Activated CD4-positive, alpha-beta T cell treated with anti-CD3 and anti-CD28 coated beads for 36 hours (primary cell): ENCODE measurements at places on chromosomes 1 and 21. TPM values are rescaled to one million over a fixed set of nuclear protein-coding genes. Genes with fewer than 3 reads are reported as not detected.

Gene ALX3
- not detected for total RNA-seq

Gene FMO2
- not detected for total RNA-seq

Gene LCE1D
- total RNA-seq, result not detected

Gene CD5L
- not detected for total RNA-seq

Gene AMPD1
- not detected for total RNA-seq

Gene ADORA1
- not detected for total RNA-seq

Gene ANKRD34A
- 5.8 TPM for total RNA-seq

GRCh38 chr1:156157506-156157905 is 4.1 kb downstream of the SEMA4A start:
- DNase-seq, result no peak

DNA sequence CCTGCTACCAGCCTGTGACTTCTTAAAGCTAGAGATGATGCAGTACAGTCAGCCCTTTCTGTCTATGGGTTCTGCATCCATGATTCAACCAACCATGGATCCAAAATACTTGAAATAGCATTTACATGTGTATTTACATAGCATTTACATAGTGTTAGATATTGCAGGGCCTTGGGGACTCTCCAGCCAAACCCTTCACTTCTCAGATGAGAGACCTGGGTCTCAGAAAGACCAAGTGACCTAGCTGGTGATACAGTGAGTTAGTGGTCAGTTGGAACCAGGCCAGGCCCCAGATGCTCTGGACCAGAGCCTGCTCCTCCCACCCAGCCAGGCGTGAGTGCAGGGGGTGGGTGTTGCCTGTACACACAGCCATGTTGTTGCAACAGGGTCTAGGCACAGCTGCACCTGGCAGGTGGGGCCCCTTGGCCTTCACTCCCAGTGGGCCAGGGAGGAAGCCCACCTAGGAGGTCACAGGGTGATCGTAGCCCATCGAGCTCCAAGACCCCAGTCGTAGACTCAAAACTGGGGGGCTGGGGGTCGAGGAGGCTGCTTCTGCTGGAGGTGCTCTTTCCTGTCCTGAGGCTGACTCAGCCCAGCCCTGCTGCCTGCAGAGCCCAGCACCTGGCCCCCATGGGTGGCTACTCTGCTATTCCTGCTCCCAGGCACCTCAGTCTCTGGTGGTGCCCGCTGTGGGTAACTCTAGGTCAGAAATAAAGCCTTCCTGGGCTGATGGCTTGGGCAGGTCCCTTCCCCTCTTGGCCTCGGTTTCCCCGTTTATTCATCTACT is 7.7 kb downstream of the TMEM61 start:
- DNase-seq, result no peak

DNA sequence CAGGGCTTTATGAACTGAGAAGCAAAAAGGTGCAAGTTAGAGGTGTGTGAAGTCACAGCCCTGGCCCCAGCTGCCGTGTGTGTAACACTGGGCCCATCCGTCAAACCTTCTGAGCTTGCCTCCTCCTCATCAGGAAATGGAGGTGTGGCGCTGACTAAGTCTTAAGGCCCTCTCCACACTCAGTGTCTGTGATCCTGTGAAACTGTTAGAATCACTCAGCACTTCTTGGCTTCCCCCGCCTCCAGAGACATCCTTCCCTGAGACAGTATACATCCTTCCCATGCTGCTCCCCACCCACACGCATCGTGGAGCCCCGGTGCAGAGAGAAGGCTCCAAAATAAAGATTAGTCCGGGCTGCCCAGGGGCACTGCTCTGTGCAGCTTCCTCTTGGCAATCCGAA is 33.3 kb downstream of the LRP8 start:
- peak; percentile 80 for DNase-seq

DNA sequence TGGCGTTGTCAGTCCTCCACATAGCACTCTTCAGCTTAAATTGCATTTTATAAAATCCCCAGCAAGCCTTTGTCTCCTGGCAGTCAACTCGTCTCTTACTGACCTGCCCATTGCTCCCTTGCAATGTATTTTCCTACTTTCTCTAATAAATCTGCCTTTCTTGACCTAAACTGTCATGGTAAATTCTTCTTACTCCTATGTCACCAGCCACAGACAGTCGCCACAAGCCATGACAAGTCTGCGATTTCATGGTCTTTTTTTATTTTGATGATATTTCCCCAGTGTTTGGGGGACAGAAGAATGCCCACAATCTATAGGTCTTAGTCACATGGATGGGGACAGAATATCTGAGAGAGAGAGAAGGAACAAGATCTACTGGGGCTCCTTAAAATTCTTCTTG is 8.4 kb downstream of the IFNAR2 start:
- peak; percentile 52 for DNase-seq

DNA sequence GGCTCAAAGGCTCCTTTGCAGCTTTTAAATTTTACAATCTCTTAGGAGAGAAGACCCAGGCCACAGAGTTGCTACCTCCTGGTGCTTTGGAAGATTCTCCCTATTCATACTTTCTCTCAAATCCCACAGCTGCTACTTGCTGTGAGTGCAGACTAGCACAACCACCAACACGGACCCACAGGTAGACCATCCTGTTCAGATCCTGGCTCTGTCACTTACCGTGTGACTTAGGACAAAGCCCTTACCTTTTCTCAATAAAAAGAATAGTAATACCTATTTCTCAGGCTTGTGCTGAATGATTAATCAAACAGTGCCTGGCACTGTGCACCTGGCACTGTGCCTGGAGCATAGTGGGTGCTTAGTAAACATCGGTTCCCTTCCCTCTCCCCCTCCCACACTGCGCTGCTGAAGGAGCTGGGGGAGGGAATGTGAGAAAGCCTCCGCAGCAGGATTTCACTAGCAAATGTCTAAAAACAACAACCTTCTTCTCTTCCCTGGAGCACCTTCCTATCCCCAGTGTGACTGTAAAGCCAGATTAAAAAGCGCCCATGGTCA is 81.7 kb downstream of the PGM1 start:
- DNase-seq, result no peak

- DNase-seq, result no peak
These were observed 498 bp upstream of the CLCA2 start for GRCh38 chr1:86423473-86423872.

GRCh38 chr1:66312271-66312990 is 221.5 kb upstream of the SGIP1 start:
- no peak for DNase-seq

GRCh38 chr1:104125970-104126369 is 376.3 kb downstream of the AMY1C start:
- DNase-seq, result no peak

DNA sequence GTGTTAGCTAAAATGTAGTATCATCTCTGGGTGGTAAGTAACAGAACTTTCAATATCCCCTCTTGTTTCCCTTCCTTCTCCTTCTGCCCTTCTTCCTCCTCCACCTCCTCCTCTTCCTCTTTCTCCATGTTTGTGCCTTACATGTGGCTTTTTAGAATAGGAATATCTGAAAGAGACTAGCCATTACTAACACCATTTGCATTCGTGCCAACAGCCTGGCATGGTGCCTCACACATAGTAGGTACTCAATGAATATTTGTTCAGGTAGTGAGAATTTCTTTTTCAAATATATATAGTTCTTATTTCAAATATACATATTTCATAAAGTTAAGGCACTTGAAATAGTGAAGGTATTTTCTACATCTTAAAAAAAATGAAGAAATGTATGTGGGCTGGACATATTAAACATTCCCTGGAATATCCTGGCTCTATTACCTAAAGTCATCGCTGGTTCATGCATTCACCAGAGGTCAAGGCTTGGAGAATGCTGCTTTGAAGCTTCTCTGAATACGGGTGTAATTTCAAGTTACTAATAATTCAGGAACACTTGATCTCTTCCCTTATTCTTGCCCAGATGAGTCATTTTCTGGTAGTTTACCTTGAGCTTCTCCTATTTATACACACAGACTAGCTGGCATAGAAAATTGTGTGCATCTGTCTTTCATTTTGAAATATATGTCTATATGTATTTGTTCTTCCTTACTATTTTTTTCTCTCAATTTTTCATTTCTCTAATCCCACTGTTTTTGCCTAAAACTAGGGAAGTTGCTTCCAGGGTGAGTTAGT is 319.4 kb downstream of the TGFB2 start:
- DNase-seq, result no peak

GRCh38 chr1:114122941-114123618 is 30.6 kb downstream of the SYT6 start:
- no peak for DNase-seq

- DNase-seq, result no peak
These were observed 11.8 kb downstream of the TP73 start for GRCh38 chr1:3663999-3664699.
